ENCODE measurements at places on chromosomes 5 and 9.

- DNase-seq, result no peak
Observed at GRCh38 chr5:3598769-3599211, 3.2 kb downstream of the IRX1 start.

GRCh38 chr5:2109566-2109965, 226.8 kb upstream of the IRX4 start:
- DNase-seq, result no peak

DNA sequence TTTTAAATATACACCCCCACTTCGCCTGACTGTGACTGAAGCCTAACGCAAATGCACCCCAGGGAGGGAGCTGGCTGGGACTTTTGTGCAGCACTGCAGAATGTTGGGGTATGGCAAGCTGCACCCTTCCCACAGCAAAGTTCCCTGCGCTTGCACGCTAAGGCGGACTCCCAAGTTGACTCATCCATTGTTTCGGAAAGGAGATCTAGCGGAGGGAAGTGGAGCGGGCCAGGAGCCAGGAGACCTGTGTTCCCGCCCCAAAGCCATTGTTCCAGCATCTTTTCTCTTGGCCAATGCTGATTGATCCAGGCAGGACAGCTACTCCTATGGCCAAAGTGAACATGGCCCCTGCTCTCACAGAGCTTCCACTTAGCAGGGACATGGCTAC, 202.9 kb downstream of the AOPEP start:
- no peak for DNase-seq

- DNase-seq, result no peak
Observed at GRCh38 chr9:1171546-1171945, 121.4 kb downstream of the DMRT2 start.

GRCh38 chr5:54311176-54311677, 854 bp upstream of the ARL15 start:
- DNase-seq, result no peak

DNA sequence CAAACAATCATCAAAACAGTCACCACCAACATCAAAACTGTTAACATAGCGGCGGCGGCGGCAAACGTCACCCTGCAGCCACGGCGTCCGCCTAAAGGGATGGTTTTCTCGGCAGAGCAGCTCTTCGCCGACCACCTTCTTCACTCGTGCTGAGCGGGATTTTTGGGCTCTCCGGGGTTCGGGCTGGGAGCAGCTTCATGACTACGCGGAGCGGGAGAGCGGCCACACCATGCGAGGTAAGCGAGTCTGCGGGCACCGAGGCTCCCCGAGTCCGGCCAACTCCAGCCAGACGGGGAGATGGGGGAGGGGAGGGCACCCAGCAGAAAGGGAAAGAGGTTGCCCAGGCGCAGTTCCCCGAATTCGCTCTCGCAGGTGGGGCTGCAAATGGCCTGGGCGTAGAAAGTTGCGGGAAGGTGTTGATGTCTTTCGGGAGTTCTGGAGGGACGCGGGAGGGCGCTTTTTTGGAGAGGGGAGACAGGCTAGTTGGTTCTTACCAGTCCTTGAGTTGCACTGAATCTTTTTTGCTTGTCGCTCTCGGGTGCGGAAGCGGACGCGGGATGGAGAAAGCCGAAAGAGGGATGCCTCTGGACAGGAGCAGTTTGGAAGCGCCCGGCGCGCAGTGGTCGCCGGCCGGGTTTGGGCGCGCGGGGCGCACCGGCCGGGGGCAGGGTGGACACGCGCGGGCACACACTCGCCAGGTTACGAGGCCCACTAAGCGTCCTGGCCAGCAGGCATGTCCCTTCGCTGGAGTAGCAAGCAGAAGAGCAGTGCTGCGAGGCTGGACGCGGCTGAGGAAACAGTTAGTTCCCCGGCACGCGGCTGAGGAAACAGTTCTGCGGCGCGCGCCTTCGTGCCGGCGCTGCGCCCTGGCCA, 849 bp downstream of the RORB start:
- no peak for DNase-seq

GRCh38 chr5:150310246-150310645, 7.5 kb upstream of the ARSI start:
- no peak for DNase-seq

DNA sequence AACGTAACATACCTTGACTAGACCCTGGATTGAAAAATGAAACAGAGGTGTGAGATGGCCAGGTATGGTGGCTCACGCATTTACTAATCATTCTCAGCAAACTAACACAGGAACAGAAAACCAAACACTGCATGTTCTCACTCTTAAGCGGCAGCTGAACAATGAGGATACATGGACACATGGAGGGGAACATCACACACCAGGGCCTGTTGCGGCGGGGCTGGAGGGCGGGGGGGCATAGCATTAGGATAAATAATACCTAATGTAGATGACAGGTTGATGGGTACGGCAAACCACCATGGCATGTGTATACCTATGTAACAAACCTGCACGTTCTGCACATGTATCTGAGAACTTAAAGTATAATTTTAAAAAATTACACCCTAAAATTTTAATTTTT, 15.9 kb downstream of the RAPGEF6 start:
- no peak for DNase-seq

- no peak for DNase-seq
Observed at GRCh38 chr9:123684393-123685149, 245.4 kb downstream of the DENND1A start.

- no peak for DNase-seq
Observed at GRCh38 chr5:148912714-148913398, 86.4 kb downstream of the ADRB2 start.

DNA sequence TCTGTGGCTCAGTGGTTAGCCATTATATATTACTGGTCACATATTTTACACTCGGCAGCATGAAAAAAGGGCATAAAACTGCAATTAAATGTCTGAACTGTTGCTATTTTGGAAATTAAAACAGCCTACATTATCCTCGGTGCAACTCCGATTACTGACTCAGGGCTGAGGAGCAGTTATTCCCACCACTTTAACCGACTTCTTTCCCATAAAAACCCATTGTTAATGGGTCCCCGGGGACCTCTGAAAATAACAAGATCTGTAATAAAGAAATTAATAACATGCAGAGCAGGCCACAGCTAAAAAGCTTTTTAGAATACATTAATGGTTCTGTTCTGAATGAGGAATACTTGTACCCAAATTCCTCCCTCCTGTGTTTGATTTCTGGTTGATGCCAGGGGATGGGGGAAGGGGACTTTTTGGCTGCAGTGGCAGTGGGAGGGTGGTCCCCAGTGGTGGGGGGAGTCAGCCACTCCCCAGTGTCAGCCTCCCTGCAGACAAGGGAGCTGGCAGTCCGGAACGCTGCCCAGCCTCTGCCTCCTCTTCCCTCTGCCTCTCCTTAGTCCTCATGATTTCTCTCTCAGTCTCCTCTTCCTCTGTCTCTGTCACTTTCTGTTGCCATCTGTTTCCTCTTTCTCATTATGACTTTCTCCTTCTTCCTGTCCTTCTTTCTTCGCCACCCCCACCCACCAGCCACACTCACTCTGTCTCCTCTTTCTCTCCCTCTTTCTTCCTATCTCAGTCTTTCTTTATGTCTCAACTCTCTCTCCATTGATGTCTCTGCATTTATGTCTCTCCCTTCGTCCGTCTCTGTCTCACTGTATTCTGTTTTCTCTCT, 59.0 kb upstream of the ZBTB43 start:
- DNase-seq, result no peak

DNA sequence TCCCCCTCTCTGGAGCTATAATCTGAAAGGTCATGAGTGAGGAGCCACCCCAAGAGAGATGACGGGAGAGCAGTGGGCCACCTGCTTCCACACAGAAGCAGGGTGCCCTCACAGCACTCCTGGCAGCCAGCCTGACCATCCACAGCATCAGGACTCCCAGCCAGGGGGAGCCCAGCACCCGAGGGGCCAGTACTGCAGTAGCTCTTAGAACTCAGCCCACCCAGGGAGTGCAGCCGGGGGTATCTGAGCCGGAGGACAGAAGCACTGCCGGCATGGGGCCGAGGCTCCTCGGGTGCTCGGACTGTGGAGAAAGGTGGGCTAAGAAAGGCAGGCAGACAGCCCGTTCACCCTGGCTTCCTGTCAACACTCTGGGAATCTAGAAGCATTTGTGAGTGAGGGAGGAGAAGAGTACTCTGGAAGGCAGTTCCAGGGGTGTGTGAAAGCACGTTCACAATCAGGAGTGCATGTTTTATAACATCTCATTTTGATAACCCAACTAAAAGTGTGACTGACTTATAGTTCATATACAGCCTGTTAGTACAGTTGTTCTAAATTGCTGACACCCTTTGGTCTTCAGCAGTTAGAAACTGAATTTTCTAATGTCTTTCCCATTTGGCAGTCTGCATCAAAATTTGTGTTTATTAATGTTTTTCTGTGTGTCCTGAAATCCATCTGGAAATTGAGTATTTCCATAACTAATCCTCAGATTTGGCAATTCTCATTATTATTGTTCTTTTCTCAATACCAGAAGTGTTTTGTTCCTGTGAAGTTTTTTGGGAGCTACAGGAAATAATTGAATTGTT, 25.9 kb upstream of the ASPN start:
- no peak for DNase-seq

- DNase-seq, result no peak
Observed at GRCh38 chr5:140245341-140245740, 57.6 kb downstream of the PFDN1 start.

DNA sequence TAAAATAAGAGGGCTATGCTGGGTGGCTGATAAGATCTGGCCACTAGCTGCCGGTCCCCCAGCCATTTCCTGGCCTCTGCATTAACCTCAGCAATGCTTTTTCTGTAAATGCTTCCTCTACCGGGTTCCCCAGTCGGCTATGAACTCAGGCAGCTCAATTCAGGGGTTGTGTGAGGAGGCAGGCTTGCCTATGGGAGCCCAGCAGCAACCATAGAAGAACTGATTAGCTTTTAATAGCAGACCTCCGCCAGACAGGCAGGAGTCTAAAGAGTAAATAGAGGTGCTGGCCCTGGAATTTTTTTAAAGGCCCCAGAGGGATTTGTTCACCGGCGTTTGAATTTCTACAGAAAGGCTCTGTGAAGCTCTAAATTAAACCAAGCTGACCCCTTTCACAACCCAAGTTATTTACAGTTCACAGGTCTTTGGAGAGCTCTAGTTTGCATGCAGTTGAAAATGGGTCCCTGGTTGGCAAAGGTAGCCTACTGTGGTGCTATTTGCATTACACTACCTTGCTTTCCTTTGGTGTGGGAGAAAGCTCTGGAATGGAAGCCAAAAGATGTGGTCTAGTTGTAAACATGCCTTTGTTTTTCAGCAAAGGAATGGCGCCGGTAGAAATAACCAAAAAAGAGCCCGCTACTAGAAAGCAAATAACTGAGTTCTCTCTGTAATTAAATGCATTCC, 289.7 kb upstream of the SEMA6A start:
- no peak for DNase-seq
